ENCODE measurements at places on chromosomes 13 and 19. TPM values are rescaled to one million over a fixed set of nuclear protein-coding genes. Genes with fewer than 3 reads are reported as not detected.

GRCh38 chr13:50871405-50871804 lies 27.9 kb upstream of the DLEU7 start:
- no peak for DNase-seq

- DNase-seq: no peak
Measured at GRCh38 chr19:35498220-35498619, 8.0 kb upstream of the KRTDAP start.

DNA sequence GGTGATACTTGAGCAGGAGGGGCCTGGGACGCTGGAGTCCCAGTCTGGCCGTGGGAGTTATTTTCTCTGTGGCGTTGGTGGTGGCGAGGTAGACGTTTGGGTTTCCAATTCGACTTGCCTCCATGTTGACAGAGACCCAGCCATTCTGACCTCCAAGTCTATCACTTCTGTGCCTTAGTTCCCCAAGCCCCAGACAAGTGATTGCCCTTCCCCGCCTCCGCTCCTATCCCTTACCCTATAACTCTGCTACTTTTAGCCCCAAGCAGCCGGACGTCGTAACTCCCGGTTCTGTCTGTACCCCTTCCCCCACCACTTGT lies 549 bp downstream of the TIMM50 start:
- no peak for DNase-seq

DNA sequence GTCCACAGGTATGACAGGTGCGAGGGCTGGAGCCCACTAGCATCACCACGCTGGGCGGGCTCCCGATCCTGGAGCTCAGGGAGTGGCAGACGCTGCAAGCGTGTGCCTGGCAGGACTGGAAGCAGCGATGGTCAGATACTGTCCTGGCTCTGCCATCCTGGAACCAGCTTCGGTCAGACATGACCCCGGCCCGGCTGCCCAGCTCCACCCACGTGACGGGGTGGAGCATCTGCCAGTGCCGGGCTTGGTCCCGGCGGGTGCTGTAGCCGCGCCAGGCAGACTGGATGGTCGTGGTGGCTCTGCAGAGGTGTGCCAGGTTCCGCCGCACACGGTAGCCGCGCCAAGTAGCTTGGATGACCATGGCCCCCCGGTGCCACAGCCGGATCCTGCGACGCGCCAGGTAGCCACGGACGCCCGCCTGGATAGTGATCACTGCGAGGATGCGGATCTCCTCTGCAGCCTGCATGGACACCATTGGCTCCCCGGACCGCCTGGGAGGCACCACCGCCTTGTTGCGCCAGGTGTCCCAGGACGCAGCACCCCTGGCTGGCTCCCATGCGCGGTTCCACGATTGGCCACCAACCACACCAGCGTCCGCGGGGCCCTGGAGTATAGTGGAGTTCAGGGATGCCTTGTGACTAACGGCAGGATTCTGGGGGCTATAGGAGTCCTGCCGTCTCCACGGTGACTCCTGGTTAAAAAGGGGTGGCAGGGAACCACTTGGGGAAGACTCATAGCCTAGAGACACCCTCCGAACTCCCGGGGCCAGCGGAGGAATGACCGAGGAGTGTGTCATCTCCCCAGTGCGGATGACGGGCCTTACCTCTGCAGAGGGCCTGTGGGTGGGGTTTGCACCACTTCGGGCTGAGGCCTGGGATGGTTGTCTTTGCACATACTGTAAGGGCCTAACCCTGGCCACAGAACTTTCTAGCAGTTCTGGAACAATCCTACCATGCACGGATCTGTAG lies 16.5 kb downstream of the IQCN start:
- DNase-seq: peak; percentile 15

DNA sequence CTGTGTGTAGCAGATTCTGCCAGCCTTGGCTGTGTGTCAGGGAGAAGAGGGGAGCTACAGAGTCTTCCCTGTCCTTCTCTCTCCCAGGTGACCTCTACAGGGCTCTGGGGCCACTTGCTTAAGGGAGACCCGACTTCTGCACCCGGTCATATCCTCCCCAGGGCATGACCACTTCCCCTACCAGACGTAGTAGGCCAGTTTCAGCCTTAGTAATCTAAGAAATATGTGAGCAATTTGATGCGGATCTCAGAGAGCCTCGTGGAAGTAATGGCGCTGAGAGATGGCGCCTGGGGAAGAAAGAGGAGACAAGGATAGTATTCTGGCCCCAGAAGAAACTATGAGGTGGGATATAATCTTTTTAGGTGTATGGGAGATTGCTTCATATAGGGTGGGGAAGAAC lies 41.9 kb downstream of the NFIX start:
- DNase-seq: no peak

DNA sequence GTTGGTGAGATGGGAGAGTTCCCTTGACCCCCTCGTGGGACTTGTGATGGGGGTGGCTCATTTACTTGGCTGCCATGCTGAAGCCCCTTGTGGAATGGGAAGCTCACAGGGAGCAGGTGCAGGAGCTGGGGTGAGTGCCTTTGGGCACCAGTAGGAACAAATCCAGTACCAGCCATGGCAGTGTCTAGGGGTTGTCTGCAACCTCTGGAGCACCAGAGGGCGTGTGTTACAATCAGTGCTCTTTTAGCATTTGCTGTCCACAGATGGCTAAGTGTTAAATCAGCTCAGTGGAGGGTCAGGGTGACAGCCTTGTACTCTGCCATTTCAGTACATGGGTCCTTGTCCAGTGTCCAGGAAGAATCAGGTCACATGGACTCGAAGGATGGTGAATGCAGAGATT lies 75.6 kb downstream of the ATP8A2 start:
- no peak for DNase-seq

GRCh38 chr13:23069566-23069965 lies 111.2 kb upstream of the SGCG start:
- no peak for DNase-seq

Gene PLPP2
- total RNA-seq: 6.2 TPM

Gene KLK6
- not detected for total RNA-seq

Gene CRLF1
- not detected for total RNA-seq
